Activated T-helper 1 cell treated with anti-CD3 and anti-CD28 coated beads, Interleukin-12 subunit alpha, Interleukin-12 subunit beta, Interleukin-2, Interleukin-4 antibody, amounts not matched to agents 30 ng/mL and 10 ng/mL and 1 ng/mL, durations not matched to agents 14 hours and 24 hours and 36 hours (primary cell): ENCODE measurements at places on chromosomes 16 and 17. TPM values are rescaled to one million over a fixed set of nuclear protein-coding genes. Genes with fewer than 3 reads are reported as not detected.

PRPSAP1 gene
- total RNA-seq = 41.2 and 44.0 TPM in 2 replicates

DNA sequence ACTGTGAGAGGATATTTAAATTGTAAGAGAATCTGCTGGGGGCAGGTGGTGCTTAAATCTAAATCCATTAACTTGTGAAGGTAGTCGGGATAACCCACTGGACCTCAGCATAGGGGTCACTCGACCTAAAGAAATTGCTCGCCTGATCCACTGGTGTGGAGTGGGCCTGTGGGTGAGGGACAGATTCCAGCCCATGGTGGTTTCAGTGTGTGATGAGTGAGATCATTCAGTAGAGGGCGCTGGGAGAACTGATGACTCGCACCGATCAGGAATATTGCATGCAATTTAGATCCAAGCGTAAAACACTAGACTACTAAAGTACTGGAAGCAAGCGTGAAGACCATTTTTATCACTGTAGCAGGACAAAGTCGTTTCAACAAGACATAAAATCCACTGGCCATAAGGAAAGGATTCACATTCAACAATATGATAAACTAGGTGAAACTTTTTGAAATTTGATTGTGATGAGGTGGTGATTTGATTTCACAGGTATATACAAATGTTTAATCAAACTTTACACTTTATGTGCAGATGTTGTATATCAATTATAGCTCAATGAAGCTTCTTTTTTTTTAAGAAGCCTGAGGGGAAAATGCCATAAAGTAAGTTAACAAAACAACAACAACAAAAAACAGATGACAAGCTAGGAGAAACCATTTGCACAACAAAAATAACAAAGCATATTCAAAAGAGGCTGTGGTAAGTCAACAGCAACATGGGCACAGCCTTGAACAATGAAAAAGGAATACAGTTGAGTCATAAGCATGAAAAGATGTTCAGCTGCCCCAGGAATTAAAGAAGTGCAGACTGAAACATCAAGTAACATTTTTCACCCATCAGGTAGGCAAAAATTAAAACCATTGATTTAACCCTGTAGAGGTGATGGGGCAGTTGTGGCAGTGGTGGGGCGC, 7.5 kb upstream of the TMEM170A start:
- no peak overlapping the region for H3K4me3 ChIP-seq
- no peak overlapping the region for H3K27ac ChIP-seq
- no peak for DNase-seq
- peaks cover 5% of the 10 kb centered on the region for H3K27me3 ChIP-seq
- no peaks in the 10 kb centered on the region for H3K4me1 ChIP-seq
- no peaks in the 10 kb centered on the region for H3K36me3 ChIP-seq

GRCh38 chr16:17467923-17468540, 2.7 kb downstream of the XYLT1 start:
- peaks cover 59% of the 10 kb centered on the region for H3K4me1 ChIP-seq
- no peaks in the 10 kb centered on the region for H3K27me3 ChIP-seq
- H3K27ac ChIP-seq = peak overlapping the region; percentile 4
- H3K36me3 ChIP-seq = peaks cover 26% of the 10 kb centered on the region

NKD1 gene
- 1.1 and 1.4 TPM in 2 replicates for total RNA-seq

- no peak overlapping the region for H3K27ac ChIP-seq
- no peak overlapping the region for H3K4me3 ChIP-seq
- H3K27me3 ChIP-seq = peaks cover 2% of the 10 kb centered on the region
- no peak for DNase-seq
- H3K36me3 ChIP-seq = no peaks in the 10 kb centered on the region
Observed at GRCh38 chr16:13403326-13403725, 501.9 kb downstream of the SHISA9 start.

- H3K4me3 ChIP-seq = no peak overlapping the region
- no peaks in the 10 kb centered on the region for H3K4me1 ChIP-seq
- H3K36me3 ChIP-seq = no peaks in the 10 kb centered on the region
- DNase-seq = no peak
Observed at GRCh38 chr16:83145297-83145696, 518.5 kb downstream of the CDH13 start.

GRCh38 chr17:1002771-1003555, 6.0 kb downstream of the TIMM22 start:
- no peak overlapping the region for H3K4me3 ChIP-seq
- peaks cover 26% of the 10 kb centered on the region for H3K36me3 ChIP-seq
- DNase-seq = no peak

HS3ST2 gene
- not detected in 2 replicates for total RNA-seq

DNA sequence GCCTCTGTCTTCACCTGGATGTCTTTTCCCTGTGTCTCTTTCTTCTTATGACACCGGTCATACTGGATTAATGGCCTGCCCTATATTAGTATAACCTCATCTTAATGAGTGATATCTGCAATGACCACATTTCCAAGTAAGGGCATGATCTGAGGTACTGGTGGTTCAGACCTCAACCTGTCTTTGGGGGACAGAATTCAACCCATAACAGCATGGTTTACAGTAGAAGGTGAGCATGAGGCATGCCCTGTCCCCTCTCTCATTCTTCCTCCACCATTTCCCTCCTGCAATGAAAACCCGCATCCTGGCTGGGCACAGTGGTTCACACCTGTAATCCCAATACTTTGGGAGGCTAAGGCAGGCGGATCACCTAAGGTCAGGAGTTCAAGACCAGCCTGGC, 2.8 kb upstream of the RAB37 start:
- H3K4me1 ChIP-seq = peaks cover 39% of the 10 kb centered on the region
- no peak for DNase-seq
- peak overlapping the region; percentile 47 for H3K27ac ChIP-seq
- H3K27me3 ChIP-seq = peaks cover 4% of the 10 kb centered on the region
- no peak overlapping the region for H3K4me3 ChIP-seq

- H3K4me1 ChIP-seq = no peaks in the 10 kb centered on the region
- H3K27ac ChIP-seq = no peak overlapping the region
- no peak overlapping the region for H3K4me3 ChIP-seq
- no peak for DNase-seq
- H3K36me3 ChIP-seq = no peaks in the 10 kb centered on the region
Observed at GRCh38 chr17:21524211-21524591, 148.0 kb downstream of the KCNJ12 start.

GRCh38 chr16:49275050-49275730, 6.4 kb downstream of the CBLN1 start:
- H3K4me1 ChIP-seq = no peaks in the 10 kb centered on the region
- peaks cover 61% of the 10 kb centered on the region for H3K27me3 ChIP-seq
- H3K4me3 ChIP-seq = no peak overlapping the region
- no peak for DNase-seq
- H3K27ac ChIP-seq = no peak overlapping the region
- no peaks in the 10 kb centered on the region for H3K36me3 ChIP-seq

GCGR gene
- not detected in 2 replicates for total RNA-seq

GRCh38 chr16:74877706-74878105, 103.1 kb upstream of the FA2H start:
- no peak overlapping the region for H3K4me3 ChIP-seq
- peaks cover 28% of the 10 kb centered on the region for H3K36me3 ChIP-seq
- H3K4me1 ChIP-seq = peaks cover 12% of the 10 kb centered on the region
- H3K27ac ChIP-seq = no peak overlapping the region

- H3K4me1 ChIP-seq = peaks cover 59% of the 10 kb centered on the region
- peak; percentile 9 for DNase-seq
- peak overlapping the region; percentile 100 for H3K4me3 ChIP-seq
- peak overlapping the region; percentile 99 for H3K27ac ChIP-seq
Observed at GRCh38 chr16:69566981-69567680, 1.4 kb downstream of the NFAT5 start.

ARL5C gene
- total RNA-seq = not detected in 2 replicates

GRCh38 chr16:1667271-1667670, 10.8 kb upstream of the JPT2 start:
- H3K36me3 ChIP-seq = peaks cover 44% of the 10 kb centered on the region
- no peak for DNase-seq
- H3K4me1 ChIP-seq = no peaks in the 10 kb centered on the region
- no peaks in the 10 kb centered on the region for H3K27me3 ChIP-seq

ITGA3 gene
- total RNA-seq = 18.0 and 20.6 TPM in 2 replicates

ARHGAP44 gene
- total RNA-seq = 0.51 TPM in 1 of 2 replicates, not detected in the other

CBFA2T3 gene
- 0.05 TPM in 1 of 2 replicates, not detected in the other for total RNA-seq

VWA3A gene
- total RNA-seq = 0.10 and 0.24 TPM in 2 replicates

- H3K4me1 ChIP-seq = no peaks in the 10 kb centered on the region
- H3K36me3 ChIP-seq = no peaks in the 10 kb centered on the region
- no peak for DNase-seq
Observed at GRCh38 chr17:50407921-50408320, 10.6 kb upstream of the LRRC59 start.

KRT12 gene
- not detected in 2 replicates for total RNA-seq

RNF43 gene
- 0.47 and 0.86 TPM in 2 replicates for total RNA-seq

DNA sequence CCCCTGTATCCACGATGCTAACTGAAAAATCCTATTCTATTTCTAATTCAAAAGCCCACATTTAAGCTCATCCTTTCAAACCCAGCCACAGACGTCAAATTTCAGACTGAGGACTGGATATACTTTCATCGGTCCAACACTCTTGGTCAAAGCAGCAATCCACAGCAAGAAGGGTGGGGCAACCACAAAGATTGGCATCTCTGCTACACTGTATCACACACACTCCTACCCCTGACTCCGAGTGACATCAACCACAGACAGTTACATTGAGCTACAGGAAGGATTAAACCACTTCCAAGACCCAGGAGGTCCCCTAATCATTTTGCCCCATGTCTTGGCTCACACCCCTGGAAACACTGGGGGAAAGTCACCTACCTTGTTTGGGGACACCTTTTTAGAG, 61.3 kb downstream of the GRIN2A start:
- no peak for DNase-seq
- no peak overlapping the region for H3K4me3 ChIP-seq
- no peaks in the 10 kb centered on the region for H3K4me1 ChIP-seq
- H3K27me3 ChIP-seq = no peaks in the 10 kb centered on the region
- H3K27ac ChIP-seq = peak overlapping the region; percentile 56

GRCh38 chr17:29180788-29181160, 576 bp upstream of the MYO18A start:
- no peak overlapping the region for H3K27ac ChIP-seq
- H3K4me1 ChIP-seq = peaks cover 36% of the 10 kb centered on the region
- peaks cover 8% of the 10 kb centered on the region for H3K27me3 ChIP-seq
- no peaks in the 10 kb centered on the region for H3K36me3 ChIP-seq
- no peak for DNase-seq

GRCh38 chr16:64705443-64705842, 416.4 kb downstream of the CDH11 start:
- H3K27me3 ChIP-seq = no peaks in the 10 kb centered on the region
- no peaks in the 10 kb centered on the region for H3K36me3 ChIP-seq
- no peak for DNase-seq

DNA sequence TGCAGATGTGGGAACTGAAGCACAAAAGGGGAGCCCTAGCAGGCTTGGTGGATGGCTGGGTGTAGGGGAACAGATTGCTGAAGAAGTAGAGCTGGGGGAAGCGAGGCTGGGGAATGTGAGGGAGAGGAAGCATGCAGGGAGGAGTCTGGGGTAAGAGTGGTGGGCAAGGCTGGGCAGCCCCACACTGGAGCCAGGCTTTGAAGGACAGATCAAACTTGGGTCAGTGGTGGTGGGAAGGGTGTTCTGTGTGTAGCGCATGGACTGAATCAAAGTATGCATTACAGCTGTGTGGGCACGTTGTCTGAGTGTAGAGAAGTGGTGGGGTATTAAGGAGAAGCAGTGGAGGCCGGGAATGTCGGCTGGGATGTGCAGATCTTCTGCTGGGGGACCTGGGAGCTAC, 116.0 kb downstream of the CYLD start:
- no peaks in the 10 kb centered on the region for H3K36me3 ChIP-seq
- no peak for DNase-seq
- H3K4me1 ChIP-seq = no peaks in the 10 kb centered on the region
- H3K27ac ChIP-seq = no peak overlapping the region
- peaks cover 6% of the 10 kb centered on the region for H3K27me3 ChIP-seq
- H3K4me3 ChIP-seq = no peak overlapping the region

PPP1R27 gene
- not detected in 2 replicates for total RNA-seq

ATAD5 gene
- 26.2 and 28.7 TPM in 2 replicates for total RNA-seq

RASD1 gene
- 10.1 and 12.9 TPM in 2 replicates for total RNA-seq

CCL18 gene
- total RNA-seq = not detected in 2 replicates

- peaks cover 26% of the 10 kb centered on the region for H3K36me3 ChIP-seq
- peak overlapping the region; percentile 21 for H3K27ac ChIP-seq
- DNase-seq = no peak
Observed at GRCh38 chr17:46026166-46027047, 27.4 kb downstream of the STH start.

PRSS33 gene
- 0.10 TPM in 1 of 2 replicates, not detected in the other for total RNA-seq

- DNase-seq = no peak
- H3K4me1 ChIP-seq = no peaks in the 10 kb centered on the region
- no peaks in the 10 kb centered on the region for H3K36me3 ChIP-seq
- H3K27ac ChIP-seq = no peak overlapping the region
- no peak overlapping the region for H3K4me3 ChIP-seq
Observed at GRCh38 chr16:85535352-85536072, 77.6 kb upstream of the GSE1 start.

GRCh38 chr16:46961373-46962353, 11.8 kb downstream of the DNAJA2 start:
- no peaks in the 10 kb centered on the region for H3K27me3 ChIP-seq
- H3K4me3 ChIP-seq = peak overlapping the region; percentile 4
- H3K36me3 ChIP-seq = peaks cover 55% of the 10 kb centered on the region
